ENCODE measurements at places on chromosomes 16 and 17.

- DNase-seq = no peak
Observed at GRCh38 chr16:5575646-5576245, 478.2 kb upstream of the EEF2KMT start.

- no peak for DNase-seq
Observed at GRCh38 chr16:74769586-74770190, 4.9 kb downstream of the FA2H start.

GRCh38 chr16:83589576-83589975 is 218.2 kb upstream of the HSBP1 start:
- no peak for DNase-seq

GRCh38 chr17:77842528-77843147 is 115.9 kb upstream of the TNRC6C start:
- DNase-seq = no peak

GRCh38 chr17:8079291-8080207 is 8.0 kb downstream of the ALOX12B start:
- DNase-seq = peak; percentile 68

DNA sequence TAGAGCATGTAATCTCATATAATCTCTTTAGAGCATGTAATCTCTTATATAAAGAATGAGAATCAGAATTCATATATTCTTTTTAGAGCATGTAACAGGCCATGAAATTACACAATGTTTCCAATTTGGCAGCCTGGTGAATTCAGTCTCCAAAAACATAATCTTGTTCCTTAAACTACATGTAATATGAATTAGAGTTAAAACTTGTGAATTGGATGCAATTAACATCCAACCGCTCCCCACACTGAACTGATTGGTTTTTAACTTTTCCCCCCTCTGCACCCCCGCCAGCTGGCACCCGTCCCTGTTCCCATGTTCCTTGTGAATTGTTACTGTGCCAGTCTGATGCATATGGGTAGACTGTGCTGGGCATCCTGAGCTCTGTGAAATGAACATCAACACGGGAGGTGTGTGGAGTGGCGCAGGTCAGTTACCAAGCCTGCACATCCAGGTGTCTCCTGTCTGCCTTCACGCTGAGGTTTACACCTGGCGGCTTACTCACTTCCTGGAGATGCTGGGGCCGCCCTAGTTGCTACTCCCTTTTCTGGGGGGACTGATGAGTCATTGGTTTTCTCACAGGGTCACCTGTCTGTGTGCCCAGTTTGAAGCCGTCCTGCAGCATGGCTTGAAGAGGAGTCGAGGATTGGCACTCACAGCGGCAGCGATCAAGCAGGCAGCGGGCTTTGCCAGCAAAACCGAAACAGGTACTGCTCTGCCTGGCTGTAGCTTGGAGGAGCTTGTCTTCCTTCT is 50.4 kb downstream of the SNX29 start:
- DNase-seq = no peak

DNA sequence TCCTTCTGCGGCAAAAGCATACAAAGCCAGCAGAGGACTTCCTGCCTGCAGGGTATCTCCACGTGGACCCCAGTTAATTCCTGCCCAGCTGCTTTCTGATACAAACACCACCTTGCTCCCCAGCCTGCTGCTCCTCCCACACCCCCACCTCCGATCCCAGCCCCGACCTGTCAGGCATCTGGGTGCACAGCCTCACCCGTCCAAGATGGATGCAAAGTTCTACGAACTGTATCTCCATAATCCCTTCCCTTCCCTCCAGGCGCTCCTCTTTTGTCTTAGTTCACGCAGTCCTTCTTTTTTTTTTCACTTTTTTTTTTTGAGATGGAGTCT is 15.6 kb upstream of the FOXJ1 start:
- no peak for DNase-seq

- DNase-seq = no peak
Observed at GRCh38 chr16:87047221-87048037, 269.8 kb downstream of the C16orf95 start.

DNA sequence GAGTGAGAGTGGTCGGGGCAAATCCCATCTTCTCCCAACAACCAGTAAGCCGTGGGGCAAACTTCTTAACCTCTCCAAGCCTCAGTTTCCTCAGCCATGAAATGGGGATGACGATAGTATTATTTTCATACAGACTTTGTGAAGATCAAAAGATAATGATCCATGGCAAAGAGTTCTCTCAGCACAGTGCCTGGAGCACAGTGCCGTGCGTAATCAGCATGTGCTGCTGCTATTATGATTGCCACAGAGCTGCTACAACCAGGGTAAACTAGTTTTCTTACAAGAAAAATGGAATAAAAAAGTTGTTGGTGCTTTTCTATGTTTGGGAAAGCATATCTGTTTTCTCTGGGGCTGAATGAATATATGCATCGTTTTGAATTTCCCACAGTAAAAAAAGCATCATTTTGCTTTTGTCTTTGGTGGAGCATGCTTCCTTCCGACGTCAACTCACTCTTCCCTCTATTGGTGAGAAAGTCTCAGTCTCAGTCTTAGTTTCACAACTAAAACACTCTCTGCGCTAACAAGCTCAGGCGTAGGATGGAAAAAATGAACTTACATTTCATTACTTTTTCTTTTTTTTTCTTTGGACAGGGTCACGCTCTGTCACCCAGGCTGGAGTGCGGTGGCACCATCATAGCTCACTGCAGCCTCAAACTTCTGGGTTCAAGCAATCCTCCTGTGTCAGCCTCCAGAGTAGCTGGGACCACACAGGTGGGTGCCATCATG is 37.2 kb downstream of the CDK5R1 start:
- DNase-seq = no peak

- DNase-seq = no peak
Observed at GRCh38 chr16:67190041-67190440, at the start of gene EXOC3L1. TSS of gene EXOC3L1 (minus strand) at chr16:67190136. CDS start at chr16:67189676, 460 bp downstream.

DNA sequence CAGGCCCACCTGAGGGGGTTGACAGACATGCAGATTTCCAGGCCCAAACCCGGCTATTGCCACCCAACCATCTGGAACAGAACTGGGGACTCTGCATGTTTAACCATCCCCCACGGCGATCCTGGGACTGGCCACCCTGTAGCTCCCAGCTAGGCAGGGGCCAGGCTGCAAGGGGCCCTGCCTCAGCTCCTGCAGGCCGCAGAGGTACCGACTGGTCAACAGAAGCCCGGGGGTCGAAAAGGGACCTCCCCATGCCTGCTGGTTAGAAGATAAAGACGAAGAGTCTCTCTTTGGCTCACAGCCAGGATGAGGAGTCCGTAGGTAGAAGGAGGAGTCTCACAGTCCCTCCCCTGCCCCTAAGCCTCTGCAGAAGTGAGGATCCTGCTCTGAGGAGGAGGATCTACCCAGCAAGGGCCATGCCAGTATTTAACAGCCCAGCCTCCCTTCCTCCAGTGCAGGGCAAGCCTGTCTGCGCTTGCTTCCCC is 223.4 kb upstream of the TNRC6C start:
- DNase-seq = no peak

DNA sequence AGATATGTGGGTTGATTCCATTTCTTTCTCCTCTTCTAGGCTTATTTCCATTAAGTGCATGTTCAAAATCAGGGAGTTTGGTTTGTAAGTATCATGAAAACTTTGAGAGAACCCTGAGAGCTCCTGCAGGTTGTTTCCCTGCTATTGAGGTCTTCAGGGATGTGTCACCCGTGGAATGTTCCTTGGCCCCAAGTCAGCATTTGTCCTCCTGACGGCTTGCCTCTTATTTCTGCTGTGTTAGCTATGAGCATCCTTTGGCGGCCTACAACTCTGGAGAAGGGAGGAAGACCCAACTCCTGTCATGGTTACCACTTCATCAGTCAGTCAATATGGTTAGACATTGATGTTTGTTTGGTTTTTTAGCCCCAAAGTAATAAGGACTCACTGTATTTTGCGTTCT is 180.8 kb downstream of the FTO start:
- DNase-seq = no peak

GRCh38 chr17:79085154-79085920 is 10.7 kb downstream of the ENGASE start:
- DNase-seq = no peak

DNA sequence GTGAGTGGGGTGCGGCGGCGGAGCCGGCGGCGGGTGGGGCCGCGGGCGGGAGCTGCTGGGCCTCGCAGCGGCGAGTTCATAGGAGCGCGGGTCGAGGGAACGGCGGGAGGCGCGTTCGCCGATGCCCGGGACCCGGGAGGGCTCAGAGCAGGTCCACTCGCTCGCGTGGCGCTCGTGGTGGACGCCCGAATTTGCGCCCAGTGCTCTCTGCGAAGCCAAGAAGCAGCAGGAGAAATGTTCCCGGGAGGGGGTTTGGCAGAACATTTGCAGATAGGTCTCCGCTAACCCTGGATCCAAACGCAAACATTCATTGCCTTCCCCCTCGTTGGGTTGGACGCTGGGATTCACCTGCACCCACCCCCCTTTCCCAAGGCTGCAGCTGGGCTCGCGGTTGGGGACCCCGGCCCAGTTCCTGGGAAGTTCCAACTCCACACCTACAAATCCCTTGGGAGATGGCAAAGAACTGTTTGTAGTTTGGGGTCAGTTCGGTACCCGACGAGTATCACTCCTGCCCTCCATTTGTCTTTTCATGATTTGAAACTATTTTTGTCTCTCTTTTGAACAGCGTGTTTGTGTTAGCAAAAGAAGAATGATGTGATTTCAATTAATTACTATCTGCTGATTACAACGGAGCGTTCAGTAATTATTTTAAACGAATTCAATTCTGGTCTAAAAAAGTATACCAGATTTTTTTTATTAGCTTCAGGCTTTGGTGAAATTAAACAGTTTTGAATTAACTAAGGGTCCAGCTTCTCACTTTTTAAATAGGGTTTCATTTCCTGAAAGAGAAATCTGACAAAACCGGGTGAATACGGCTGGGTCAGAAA is 2.3 kb downstream of the NTN1 start:
- DNase-seq = no peak

GRCh38 chr17:8255499-8255898 is 6.4 kb downstream of the PFAS start:
- no peak for DNase-seq
